ENCODE measurements at places on chromosomes 5 and 9.

GRCh38 chr5:103216137-103216536, 42.4 kb upstream of the MACIR start:
- DNase-seq, result no peak

- no peak for DNase-seq
Observed at GRCh38 chr9:136095070-136096058, at the start of gene NACC2. Gene NACC2 (minus strand): TSS chr9:136095289. CDS start chr9:136050521, 44,768 bp downstream.

GRCh38 chr5:35672995-35673394, 55.3 kb downstream of the SPEF2 start:
- DNase-seq, result no peak

DNA sequence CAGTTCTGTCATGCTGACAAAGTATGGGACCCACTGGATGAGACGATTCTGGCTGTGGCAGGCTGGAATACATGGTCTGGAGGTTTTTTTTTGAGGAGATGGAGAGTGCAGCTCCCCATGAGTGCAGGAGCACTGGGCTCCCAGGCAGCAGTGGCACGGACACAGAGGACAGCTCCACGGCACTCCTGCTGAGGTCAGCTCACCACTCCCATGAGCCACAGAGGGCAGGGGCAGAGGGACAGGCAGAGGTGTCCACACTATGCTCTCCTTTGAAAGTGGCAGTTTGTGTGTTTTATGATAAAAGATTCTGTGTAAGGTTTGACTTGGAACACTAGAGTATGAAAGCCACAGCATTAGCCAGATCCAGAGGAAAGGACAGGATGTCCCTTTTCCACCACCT, 114.4 kb downstream of the UBE2R2 start:
- DNase-seq, result no peak

GRCh38 chr5:154271466-154271865, 80.9 kb downstream of the GALNT10 start:
- DNase-seq, result no peak

GRCh38 chr9:126516561-126516935, 97.2 kb upstream of the LMX1B start:
- no peak for DNase-seq

DNA sequence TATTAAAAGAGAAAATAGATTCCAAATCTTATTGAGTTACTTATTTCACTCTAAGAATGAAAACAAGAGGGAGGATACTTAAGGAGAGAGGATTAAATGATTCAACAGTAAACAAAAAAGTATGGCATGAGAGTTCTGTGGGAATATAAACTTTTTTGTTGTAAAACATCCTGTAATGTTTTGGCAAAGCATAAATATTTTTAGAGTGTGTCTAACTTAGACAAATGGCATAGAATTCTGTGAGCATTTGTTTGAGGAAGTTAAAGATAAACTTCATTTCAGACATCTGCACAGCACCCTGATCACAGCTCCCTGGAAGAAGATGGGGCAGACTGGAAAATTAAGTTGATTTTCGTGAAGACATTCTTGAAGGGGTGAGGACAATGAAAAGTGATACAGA, 246.8 kb upstream of the HAPLN1 start:
- no peak for DNase-seq

DNA sequence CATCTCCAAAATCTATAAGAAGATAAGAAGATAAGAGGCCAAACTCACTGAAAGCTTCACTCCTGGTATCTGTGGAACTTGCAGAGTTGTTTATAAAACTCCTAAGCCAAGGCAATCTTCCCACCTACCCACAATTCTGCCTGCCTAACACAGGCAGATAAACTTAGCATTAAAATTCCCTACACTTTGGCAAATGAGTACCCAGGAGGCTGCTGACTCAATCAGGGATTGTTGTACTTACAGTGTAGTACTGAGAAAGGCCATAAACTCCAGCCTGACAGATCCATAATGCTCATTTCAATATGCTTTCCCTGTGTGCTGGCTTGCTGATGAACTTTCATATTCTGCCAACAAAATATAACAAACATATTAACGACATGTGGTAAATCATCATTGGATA, 725.2 kb downstream of the BRINP1 start:
- no peak for DNase-seq

GRCh38 chr9:32497921-32498320, 28.1 kb downstream of the RIGI start:
- DNase-seq, result no peak

- DNase-seq, result no peak
Observed at GRCh38 chr9:118594428-118594827, 774.8 kb downstream of the BRINP1 start.

- DNase-seq, result no peak
Observed at GRCh38 chr9:73162987-73163768, 11.5 kb downstream of the ANXA1 start.

DNA sequence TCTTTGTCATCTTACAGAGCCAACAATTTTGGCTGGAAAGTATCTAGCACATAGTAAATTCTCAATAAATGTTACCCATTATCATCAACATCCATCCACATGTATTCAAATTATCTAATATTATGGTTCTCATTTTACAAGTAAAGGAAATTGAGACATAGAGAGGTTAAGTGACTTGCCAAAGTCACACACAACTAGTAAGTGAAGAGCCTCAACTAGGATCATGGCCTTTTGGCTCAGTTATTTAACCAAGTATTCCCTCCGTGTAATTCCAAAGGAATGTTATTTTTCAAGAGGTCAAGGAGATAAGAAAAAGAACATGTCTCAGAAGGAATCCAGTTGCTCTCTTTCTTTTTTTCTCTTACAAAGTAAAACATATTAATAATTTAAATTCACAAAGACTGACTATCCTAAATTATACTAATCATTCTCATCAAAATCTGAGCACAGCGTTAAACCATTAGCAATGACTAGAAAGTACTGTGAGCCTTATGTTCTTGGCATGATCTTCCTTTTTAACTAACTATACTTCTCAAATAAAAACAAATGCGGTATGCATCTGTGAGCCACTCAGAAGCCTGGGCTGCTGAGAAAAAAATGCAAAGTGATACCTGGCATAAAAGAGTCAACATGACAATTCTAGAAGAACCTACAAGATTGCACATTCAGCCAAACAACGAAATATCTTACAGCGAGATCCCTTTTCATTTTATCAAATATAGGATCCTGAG, 350.9 kb downstream of the GLIS3 start:
- DNase-seq, result no peak

DNA sequence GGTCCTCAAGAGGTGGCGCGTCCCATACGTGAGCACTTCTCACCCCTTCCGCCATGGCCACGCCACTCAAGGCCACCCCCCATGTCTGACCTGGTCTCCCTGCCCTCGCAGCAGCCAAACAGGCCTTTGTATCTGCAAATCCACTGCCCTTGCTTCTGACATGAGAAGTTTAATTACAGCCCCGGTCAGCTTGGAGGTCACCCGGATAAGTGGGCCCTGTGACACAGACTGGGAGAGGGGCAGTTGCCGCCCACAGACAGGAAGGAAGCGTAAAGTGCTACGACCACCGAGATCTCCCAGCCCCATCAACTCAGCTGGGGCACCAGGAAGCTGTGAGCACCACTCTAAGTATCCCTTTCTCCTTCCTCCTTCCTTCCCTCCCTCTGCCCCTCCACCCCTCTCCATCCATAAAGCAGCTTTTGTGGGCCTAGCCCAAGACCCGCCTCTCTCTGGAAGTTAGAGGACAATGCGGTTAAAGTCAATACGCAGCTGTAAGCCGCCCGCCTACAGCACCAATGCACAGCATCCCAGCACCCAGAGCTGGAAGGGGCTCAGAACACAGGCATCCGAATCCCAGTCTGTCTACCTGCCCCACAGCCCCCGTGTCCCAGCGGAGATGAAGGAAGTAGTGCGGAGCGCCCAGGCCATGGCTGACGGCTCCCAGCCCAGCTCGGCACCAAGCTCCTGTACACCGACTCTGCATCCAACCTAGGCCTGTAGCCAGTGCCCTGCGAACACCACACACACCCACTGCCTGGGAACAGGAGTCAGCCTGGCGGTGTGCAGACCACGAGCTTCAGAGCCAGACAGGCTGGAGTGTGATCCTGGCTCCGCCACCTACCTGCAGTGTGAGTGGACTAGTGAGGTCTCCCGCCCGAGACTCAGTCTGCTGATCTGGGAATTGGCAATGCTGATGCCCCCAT, 44.8 kb upstream of the RNF130 start:
- DNase-seq, result no peak

- DNase-seq, result peak; percentile 40
Observed at GRCh38 chr9:124260769-124261603, 3.2 kb downstream of the NEK6 start.

- DNase-seq, result no peak
Observed at GRCh38 chr5:134374232-134374631, 2.9 kb downstream of the UBE2B start.

DNA sequence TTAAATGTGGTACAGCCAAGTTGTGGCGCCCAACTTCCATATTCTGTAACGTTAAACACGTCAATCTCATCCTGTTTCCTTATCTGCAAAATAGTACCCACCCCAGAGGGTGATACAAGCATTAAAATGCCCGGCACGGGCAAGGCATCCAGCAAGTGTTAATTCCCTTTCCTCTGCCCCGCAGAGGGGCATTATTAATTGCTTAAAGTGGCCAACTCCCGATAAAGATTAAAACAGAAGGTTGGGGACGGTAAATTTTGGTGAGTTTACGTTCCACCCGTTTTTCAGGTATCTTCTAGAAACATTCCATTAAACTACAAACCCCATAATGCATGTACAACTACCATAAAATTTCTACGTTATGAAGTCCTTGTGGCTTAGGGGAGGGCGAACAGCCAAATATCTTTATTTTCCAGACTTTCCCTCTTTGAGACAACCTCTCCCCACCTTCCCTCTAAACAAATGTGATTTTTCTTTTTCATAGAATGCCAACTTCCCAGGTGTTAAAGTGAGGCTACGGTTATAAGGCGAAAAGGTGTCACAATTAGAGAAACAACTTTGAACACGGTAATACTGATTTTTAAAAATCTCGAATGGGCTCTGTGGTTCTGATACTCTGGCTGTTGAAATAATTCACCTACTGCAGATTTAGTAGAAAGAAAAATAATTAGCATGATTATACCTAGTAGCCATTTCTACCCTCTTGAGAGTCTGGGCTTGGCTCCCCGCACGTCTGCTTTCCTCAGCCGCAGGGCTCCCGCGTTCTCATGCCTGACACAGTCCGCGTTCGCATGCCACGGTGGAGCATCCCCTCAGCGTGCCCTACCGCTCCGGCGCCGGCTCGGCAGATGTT, 1.2 kb upstream of the GPBP1 start:
- no peak for DNase-seq

DNA sequence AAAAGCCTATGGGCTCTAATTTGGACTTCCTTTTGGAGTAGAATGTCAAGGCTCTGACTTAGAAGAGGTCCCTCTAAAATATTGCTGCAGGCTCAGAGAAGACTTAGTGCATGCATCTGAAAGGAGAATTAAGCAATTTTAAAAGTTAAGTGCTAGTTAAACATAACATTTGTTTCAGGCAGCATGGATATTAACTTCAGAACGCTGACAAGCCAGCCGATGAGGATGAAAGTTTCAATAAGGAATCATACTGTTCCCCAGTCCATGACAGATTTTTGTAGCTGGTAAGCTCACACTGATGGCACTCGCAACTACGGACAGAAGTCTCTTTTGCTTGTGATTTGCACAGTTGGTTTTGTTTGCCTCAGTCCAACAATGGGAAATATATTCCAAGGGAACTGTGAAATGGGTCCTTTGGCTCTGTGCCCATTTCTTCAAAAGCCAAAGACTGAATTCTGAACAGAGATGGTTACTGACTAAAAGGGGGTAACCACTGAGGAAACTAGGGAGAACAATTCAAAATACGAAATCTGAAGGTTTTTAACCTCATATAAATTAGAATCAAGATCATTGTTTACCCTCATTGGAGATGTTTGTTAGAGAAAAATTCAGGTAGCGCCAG, 47.6 kb downstream of the DCP2 start:
- DNase-seq, result no peak

DNA sequence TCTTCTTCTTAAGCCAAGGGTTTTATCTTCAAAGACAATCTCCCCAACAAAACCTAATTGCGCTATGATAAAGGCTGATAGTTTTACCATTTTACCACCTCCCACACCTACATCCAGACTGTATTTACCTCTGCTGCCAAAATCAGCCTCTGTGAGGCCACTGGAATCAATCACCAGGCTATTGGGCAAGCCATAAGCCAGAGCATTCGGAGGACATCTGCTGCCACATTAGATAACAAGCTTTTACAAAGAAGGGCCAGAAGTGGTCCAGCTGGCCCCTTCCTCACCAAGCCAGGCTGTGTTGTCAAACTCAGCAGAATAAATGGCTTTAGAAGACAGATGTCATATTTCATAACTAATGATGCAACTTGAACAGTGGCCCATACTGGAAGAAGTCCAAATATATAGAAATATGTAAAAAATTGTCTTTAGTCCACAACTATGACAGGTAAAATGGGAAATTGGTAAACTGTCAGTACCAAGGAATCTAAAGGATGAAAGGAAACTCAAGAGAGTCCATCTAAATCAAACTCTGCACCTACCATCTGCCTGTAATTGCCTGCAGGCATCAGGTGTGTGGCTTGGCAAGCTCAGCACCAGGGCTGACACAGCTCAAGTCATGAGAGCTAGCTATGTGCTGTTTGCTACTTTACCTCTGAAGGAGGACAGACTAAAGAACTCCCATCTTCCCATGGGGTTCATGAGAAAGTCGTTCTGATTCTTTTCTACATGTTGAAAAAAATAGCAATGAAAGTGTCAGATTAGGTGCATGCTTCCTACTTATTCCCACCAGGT, 16.1 kb downstream of the SLC45A2 start:
- peak; percentile 20 for DNase-seq

DNA sequence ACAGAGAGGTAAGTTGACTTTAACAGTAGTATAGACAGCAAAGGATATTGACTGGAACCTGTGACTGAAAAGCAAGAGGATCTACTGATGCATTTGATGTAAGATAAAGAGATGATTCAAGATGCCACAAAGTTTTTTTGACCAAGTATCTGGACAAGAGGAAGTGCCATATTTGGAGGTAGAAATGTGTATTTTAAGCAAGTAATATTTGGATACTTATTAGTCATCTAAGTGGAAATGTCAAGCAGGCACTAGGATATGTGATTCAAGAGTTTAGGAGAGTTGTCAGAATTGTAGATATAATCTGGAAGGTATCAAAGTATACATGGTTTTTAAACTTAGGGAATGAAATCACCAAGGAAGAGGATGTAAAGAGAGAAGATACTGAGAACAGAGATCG, 686.1 kb upstream of the CHD1 start:
- no peak for DNase-seq

- no peak for DNase-seq
Observed at GRCh38 chr9:121153642-121154041, 48.0 kb downstream of the RAB14 start.

- DNase-seq, result no peak
Observed at GRCh38 chr9:85433046-85433445, 308.7 kb downstream of the AGTPBP1 start.

GRCh38 chr9:21668516-21668915, 133.9 kb upstream of the MTAP start:
- peak; percentile 30 for DNase-seq

DNA sequence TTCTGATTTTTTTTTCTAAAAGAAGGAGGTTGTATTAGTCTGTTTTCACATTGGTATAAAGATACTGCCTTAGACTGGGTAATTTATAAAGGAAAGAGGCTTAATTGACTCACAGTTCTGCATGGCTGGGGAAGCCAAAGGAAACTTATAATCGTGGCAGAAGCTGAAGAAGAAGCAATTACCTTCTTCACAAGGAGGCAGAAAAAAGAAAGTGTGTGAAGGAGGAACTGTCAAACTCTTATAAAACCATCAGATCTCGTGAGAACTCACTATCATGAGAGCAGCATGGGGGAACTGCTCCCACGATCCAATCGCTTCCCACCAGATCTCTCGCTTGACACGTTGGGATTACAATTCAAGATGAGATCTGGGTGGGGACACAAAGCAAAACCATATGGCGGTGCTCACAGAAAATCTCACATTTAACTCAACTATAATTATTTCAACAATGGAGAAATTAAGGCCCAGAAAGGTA, 27.1 kb downstream of the DPYSL3 start:
- DNase-seq, result no peak

- no peak for DNase-seq
Observed at GRCh38 chr5:56569566-56569965, 245.8 kb upstream of the MAP3K1 start.

Measured in retina (tissue), 1 donor.